NCI-H1105 (cell line): ENCODE measurements at places on chromosomes 7 and 10.

GRCh38 chr10:121392657-121393056 lies 205.6 kb downstream of the FGFR2 start:
- DNase-seq, result no peak

DNA sequence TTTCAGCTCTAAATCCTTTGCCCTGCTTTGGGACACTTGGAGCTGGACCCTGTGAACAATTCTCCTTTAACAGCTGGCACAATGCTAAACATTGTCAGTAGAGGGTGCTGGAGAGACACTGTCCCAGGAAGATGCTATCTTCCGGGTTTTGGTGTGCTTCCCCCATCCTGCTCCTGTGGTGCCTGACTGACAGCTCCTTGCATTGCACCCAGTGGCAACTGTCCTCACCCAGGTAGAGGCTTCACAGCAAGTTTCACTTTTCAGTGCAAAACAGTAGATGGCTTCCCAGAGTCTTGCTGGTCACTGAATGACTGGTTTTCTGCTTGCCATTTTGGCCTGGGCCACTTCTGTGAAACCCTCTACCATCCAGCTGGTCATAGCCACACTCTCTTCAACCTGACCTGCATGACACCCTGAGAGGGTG lies 77.3 kb downstream of the CDC14C start:
- DNase-seq, result no peak

- peak; percentile 42 for DNase-seq
Measured at GRCh38 chr10:14507176-14507575, 176.5 kb upstream of the FRMD4A start.

DNA sequence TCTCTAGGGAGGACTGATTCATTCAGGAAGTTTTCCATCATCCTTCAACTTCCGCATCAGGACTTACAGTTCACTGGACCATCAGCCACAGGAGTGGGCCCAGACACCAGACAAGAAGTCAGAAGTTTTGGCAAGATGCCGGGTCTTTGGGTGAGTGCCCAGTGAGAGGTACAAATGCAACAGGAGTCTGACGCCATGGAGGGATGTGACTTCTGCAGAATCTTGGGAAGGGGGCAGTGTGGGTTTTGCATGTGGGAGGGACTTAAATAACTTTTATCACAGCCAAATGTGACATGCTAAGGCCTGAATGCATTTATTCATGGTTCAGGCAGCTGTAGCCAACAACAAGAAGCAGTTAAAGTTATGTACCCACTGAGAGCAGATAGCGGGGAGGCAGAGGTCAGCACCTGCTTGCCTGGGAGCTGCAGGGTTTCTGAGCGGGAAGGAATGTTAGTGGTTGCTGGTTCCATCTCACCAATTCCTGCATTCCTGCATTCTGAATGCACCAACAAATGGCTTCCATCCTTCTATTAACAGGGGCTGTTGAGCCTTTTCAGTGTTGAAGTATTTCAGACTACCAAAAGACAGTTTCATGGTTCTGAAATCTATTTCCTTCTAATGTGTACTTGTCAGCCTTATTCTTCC lies 375.2 kb downstream of the PAXIP1 start:
- DNase-seq, result no peak

GRCh38 chr10:354901-355617 lies 219.8 kb downstream of the ZMYND11 start:
- DNase-seq, result no peak

- no peak for DNase-seq
Measured at GRCh38 chr10:930625-931325, 730 bp downstream of the LARP4B start.
